ENCODE measurements at places on chromosomes 16 and 17.

- no peak for DNase-seq
These were observed 301.3 kb downstream of the SOX9 start for GRCh38 chr17:72422204-72422504.

DNA sequence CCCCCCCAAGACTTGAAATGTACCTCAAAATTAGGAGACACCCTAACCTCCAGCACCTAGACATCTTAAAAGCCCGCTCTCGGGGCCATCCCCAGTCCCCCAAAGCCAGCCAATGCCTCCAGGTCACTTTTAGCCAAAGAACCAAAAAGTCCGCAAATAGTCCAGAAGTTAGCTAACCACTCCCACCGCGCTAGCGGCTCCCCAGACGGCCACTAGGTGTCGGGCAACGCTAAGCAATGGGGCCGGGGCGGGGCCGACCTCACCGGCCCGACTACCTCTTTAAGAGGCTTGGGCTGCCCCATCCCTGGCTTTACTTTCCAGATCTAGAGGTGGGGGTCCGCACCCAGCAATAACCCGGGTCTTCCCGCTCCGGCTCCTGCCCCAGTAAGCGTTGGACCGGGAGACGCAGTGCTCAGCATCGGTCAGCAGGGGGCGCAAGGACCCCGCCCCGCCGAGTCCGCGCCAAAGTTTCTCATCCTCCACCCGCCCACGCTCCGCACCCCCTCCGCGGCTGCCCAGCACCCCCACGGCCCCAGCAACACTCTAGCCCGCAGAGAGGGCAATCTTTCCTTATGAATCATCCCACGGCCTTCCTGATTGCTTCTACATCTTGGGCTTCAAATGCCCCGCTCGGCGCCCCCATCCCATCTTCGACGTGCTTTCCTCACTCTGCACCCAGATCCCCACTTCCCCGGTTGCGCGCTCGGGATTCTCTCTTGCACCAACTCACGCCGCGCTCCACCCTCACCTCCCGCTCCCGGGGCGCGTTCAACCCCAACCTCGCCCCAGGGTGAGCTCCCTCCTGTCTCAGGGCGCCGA is 765 bp downstream of the COL1A1 start:
- DNase-seq = peak; percentile 61

GRCh38 chr16:69301861-69302260 is 9.3 kb upstream of the VPS4A start:
- no peak for DNase-seq

DNA sequence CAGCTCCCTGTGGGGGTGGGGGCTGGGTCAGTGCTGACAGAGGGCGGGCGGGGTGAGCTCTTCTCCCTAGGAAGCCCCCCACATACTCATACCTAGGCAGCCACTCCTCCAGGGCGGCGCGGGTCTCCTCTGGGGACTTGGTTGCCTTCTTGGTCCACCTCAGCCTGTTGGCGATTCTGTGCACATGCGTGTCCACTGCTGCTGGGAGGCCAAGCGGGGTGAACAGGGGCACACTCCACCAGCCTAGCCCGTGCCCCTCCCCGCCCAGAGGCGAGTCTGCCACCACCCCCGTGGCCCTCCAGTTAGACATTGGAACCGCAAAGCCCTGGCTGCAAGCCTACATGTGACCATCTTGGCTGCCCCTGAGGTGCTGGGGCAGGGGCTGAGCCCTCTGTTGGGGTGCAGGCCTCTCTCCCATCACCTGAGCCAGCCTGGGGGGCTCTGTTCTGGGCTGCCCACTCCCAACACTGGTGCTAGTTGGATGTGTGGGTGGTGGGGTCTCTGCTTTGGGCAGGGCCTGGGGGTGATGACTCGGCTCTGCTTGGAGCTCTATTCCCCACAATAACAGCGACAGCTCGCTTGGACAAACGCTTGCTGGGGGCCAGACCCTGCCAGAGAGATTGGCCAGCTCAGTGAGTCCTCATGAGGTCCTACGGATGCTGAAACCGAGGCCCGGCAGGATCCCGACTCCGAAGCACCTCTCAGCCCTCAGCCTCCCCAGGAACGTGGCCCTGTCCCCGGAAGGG is 7.4 kb downstream of the NTHL1 start:
- DNase-seq = no peak

GRCh38 chr17:35554668-35555067 is 6.0 kb downstream of the SLFN14 start:
- no peak for DNase-seq

DNA sequence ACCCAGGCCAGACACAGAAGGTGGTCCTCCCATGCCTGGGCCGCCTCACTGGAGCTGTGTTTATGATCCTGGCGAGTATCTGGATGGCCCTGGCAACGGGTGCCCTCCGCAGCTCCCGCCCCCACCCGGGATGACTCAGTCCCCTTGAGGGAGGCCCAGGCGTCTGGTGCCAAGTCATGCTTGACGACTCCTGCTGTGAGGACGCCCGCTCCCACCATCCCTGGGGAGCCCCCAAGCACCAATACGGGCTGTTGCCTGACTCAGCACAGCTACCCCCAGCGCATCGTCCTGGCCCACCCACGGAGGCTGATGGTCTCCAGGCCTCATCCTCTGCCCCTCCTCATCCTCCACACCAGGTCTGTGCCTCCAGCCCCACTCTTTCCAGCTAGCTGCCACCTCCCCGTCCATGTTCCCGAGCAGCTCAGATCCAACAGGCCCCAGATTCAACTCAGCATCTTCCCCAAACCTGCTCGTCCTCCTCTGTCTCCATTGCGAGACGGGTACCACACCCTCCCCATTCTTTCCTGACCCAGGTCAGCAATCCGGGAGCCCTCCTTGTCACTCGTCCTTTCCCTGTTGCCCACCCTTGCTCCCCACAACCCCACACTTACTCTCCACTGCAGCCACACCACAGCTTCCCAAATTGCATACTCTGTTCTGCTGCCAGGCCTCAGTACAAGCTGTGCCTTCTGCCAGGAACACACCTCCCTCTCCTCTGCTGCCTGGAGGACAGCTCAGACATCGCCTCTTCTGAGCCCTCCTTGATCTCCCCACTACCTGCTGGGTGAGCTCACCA is 2.6 kb downstream of the CAMKK1 start:
- no peak for DNase-seq

DNA sequence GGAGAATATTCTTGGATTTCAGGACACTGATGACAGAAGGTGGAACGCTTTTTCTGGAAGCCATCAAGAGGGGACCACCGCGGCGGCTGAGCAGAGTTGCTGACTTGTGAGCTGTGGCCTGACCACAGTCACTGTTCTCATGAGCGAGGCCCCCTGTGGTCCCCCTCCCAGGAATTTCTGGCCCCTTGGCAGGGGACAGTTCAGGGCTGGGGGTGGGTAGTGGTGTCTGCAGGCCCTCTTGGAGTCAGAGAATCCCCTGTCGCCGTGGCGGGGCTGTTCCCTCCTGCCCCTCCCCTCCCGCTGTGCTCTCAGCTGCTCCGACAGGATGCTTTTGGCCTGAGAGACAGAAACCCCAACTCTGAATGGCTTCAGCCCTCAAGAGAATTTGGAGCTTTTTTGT is 292.0 kb downstream of the SEC14L1 start:
- no peak for DNase-seq

DNA sequence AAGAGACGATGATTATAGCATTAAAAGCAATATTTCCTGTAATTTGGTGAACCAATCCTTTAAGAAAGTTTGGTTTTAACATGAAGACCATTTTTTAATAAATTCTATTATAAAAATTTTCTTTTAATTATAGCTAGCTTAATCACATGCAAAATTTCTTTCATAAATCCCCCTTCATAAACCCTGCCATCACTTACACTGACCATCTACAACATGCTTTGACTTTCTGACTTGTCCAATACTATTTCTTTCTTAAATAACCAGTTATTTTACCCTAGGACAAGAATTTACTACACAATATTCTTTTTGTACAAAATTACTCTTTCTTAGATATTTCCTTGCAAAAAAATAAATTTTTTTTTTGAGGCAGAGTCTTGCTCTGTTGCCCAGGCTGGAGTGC is 1334.8 kb downstream of the CDH11 start:
- DNase-seq = no peak

- no peak for DNase-seq
These were observed 652 bp downstream of the PRAC2 start for GRCh38 chr17:48723423-48724250.

GRCh38 chr16:87227296-87227951 is 89.8 kb downstream of the C16orf95 start:
- no peak for DNase-seq

GRCh38 chr17:29145289-29146073 is 34.7 kb downstream of the MYO18A start:
- peak; percentile 22 for DNase-seq

DNA sequence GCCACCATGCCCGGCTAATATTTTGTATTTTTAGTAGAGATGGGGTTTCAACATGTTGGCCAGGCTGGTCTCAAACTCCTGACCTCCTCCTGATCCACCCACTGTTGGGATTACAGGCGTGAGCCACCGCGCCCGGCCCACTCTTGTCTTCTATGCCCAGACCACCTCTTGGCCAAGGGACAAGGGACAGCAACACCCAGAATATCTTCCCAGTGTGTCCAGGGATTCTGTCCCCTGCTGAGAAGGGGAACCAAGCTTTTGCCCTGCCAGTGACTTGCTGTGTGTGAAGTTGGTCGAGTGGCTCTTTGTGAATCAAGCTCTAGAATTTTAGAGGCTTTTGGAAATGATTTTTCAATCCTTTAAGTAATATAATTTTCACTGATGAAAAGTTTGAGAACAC is 1.7 kb upstream of the MPO start:
- DNase-seq = no peak

- DNase-seq = no peak
These were observed 40.6 kb upstream of the CDH5 start for GRCh38 chr16:66325717-66326376.

DNA sequence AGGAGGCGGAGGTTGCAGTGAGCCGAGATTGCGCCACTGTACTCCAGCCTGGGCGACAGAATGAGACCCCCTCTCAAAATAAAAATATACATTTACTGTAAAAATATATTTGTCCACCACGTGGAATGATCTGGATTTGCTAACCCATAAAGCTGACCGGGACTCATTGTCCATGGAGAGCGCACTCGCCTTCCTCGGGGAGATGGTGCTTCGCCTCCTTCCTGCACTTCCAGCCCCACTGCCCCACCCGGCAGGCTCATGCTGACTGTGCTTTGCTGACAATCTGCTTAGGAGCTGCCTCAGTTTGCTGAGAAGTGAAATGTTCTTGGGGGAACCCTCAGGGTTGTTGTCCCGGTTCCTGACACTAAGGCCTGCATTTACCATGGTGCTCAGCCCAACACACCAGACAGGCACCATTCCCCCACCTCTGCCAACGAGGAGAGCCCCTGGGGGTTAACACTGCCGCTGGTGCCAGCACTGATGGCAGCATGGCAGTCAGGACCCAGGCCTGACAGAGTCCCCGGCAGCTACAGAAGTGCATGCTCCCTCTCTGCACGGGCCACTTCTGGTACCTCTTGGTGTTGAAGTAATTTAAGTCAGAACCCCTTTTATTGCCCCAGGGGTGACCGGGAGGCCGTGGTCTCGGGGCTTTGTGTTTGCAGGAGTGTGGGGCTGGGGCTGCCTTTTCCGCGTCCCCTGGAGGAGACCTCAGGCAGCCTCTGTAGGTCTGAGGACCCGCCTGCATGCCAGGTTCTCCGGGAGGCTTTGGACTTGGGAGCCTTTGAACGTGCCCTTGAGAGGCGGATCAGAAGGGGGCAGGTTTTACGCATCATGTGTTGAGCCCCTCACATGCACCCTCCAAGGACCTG is 2.5 kb downstream of the NUBP2 start:
- no peak for DNase-seq

- no peak for DNase-seq
These were observed 24.0 kb downstream of the TAT start for GRCh38 chr16:71552698-71553503.

GRCh38 chr17:82832881-82833475 is 6.8 kb downstream of the ZNF750 start:
- no peak for DNase-seq

GRCh38 chr16:47309581-47310312 is 151.1 kb downstream of the ITFG1 start:
- no peak for DNase-seq

DNA sequence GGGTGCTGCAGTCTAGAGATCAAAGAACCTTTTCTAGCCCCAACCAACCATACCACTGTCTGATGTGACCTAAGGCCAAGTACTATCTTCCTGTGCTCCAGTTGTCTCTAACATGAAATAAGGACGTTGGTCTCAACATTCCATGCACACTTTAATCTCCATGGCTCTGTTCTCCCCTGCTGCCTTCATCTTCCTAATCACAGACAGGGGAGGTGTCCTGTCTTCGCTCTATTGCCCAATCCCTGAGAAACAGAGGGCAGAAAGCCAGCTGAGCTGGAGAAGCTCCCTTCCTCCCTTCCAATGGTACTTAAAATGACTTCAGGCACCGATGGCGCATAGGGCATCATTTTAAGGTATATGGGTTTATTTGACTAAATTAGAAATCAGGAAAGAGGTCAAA is 148.9 kb upstream of the GNAO1 start:
- DNase-seq = no peak

DNA sequence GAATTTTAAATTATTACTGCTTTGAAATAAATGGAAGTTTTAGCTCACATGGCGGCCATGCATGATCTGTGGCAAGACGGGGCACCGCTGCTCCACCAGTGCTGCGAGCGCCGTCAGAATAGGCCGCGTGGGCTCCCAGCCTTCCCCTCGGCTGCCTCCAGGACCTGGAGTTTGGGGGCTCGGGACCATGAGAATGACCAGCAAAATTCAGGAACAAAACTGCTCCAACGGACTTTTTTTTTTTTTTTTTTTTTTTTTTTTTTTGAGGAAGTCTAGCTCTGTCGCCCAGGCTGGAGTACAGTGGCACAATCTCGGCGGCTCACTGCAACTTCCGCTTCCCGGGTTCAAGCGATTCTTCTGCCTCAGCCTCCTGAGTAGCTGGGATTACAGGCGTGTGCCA is 38.3 kb upstream of the AKAP1 start:
- DNase-seq = no peak

DNA sequence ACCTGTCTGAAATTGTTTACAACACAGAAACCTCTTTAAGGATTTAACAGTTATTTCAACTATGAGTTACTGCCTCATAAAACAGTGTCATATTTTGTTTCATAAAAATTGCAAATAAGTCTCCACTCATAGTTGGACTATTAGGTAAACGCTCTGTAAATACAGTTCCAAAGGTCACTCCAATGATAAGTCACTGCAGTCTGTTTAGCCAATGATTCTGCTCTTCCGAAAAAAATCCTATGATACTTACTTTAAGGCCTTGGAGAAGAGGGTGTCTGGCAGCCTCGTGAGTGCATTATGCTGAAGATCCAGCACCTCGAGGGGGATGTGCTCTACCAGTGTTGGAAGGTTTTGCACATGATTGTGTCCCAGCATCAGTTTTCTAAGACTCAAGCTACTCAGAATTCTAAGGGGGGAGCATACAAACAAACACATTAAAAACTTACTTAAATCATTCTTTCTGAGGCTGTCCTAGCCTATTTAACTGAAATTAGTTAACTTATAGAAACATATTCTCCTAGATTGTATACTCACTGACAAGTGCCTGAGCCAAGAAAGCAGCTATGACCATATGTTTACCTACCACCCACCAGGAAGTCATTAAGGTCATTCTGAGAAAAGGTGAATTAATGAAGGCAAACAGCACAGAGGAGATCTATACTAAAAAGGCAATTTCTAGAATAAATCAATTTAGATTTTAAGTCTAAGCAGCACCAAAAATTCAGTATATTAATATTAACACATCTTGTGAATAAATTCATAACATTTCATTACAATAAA is 41.1 kb downstream of the MARVELD3 start:
- no peak for DNase-seq

GRCh38 chr17:22518185-22518584 is 825.9 kb downstream of the KCNJ18 start:
- no peak for DNase-seq
